ENCODE measurements at places on chromosomes 2 and 18.

DNA sequence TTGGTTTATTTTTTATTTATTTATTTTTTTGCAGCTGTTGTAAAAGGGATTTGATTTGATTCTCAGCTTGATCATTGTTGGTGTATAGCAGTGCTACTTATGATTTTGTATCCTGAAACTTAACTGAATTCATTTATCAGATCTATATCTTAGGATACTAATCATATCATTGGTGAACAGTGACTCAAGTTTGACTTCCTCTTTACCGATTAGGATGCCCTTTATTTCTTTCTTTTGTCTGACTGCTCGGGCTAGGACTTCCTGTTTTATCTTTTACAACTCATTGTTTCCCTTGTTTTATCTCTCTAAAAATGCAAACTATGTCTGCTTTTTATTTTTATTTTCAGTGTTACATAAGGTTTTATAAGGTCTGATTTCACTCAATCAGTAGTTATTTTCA is 23.6 kb downstream of the SP100 start:
- DNase-seq = no peak

GRCh38 chr2:113966832-113967231 is 76.9 kb downstream of the ACTR3 start:
- DNase-seq = no peak

DNA sequence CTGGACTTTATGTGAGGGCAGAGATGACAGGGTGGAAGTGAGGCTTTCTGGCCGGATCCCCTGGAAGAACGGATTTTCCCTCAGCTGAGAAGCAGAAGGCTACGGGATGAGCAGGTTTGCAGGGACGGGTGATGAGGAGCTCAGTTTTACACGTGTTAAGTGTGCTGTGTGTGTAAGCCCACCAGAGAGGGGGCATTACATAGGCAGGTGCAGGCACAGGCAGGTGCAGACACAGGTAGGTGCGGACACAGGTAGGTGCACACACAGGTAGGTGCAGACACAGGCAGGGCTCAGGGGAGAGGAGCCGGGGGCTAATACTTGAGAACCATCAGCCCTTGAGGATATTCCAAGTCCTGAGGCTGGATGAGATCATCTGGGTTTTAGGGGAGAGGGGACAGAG is 107.7 kb downstream of the COPS8 start:
- no peak for DNase-seq

GRCh38 chr2:8550937-8551621 is 130.8 kb upstream of the ID2 start:
- DNase-seq = no peak

DNA sequence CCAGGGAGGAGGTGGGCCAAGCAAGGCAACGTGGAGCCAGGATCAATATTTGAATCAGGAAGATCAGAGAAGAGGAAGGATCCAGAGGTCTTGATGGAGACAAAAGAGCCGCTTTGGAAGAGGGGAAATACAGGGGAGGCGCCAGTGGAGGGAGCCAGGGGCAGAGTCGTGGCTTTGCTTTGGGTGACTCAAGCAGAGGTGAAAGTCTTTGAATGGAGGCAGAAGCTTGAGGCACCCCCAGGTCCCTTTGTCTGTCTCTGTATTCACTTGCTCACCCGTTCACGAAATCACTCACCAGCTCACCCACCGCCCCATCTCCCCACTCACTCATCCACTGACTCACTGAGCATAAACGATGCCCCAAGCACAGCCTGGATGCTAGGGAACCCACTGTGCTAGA is 134.1 kb downstream of the ACOXL start:
- peak; percentile 46 for DNase-seq
